ENCODE measurements at places on chromosomes 6 and 20.

DNA sequence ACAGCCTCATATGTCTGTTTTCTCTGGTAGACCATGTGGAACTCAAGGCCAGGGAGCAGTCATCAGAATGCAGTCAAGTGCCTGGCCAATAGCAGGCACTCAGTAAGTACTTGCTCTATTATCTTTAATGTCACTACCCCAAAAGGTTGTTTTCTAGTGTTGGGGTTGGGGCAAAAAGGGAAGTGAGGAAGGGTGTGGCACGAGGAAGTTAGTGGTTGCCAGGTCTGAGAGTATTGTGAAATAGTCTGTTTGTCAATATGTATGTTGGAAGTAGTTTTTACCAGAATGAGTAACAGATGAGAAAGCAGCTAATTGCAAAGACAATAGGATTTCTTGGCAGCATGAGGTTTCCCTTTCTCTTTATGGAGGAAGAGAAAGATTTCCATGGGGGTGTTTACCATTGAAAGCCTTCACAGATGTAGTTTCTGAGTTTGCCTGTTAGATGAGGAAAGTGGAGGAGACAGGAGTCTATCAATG, 59.5 kb upstream of the ARMH2 start:
- DNase-seq: no peak

GRCh38 chr20:18702736-18703135, 110.8 kb upstream of the SCP2D1 start:
- no peak for DNase-seq

DNA sequence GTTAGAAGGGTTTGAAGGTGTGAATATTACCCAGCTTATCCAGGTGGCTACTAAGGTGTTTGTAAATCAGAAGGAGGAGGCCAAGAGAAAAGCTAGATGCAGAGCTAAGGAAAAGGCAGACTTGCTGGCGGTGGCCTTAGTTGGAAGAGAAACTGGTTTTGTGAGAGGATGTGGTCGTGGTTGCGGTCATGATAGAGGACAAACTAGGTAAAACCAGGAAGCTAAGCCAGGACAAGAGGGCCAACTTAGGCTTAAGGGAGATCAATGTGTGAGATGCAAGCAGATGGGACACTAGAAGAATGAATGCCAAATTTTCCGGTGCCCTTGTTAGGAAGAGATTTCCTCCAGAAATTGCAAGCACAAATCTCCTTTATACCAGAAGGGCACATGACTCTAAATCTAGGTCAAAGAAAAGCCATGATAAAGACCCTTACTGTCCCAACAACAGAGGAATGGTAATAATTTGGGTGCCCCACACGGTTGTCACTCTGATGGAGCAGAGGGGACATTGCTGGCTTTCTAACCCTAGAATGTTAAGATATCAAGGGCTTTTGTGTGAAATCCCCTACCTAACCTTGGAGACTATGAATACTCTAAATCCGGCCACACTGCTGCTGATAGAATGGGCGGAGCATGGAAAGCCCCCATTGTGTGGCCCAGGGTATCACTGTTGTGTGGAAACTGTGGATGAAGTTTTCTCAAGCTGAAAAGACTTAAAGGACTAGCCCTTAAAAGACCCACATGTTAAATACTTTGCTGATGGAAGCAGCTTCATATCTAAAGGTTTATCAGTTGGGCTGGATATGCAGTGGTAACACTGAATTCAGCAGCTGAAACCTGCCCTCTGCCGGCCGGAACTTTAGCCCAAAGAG, 7.8 kb downstream of the IL22RA2 start:
- DNase-seq: no peak

GRCh38 chr20:17854307-17854903, 114.2 kb downstream of the SNX5 start:
- DNase-seq: no peak

- no peak for DNase-seq
These were observed 359.4 kb downstream of the CD83 start for GRCh38 chr6:14476793-14477531.

DNA sequence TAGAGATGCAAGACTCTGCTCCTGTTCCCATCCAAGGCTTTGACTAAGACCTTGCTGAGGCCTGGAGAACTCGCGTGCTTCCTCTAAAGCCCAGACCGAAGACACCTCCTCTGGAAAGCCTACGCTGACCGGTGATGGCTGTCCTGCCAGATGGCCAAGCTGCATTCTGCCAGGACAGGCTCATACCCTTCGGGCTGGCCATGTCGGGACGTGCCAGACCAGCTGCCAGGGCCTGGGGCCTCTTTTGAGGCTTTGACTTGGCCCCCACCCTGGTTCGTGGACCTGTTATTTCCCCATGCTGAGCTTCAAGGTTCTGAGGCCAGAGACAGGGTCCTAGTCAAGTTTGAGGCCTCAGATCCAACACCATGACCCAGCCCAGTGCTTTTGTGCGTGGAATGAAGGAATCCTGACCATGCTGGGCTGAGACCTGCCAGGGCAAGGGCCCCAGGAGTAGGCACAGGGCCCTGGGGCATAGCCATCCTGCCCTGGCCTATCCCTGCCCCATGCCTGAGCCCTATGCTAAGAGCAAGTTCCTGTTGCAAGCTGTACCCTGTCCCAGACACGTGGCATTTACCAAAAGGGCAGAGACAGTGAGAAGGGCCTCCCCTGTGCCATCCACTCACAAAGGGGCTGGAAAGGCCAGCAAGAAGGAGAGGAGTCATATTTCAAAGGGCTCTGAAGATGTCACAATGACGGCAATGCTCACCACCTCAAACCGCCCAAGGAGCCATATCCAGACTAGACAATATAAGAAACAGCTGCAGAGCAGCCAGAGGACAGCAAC, 42.8 kb downstream of the MRPL14 start:
- no peak for DNase-seq

GRCh38 chr6:96162711-96163120, 146.9 kb downstream of the FUT9 start:
- no peak for DNase-seq

GRCh38 chr20:4088766-4089165, 73.4 kb upstream of the RNF24 start:
- no peak for DNase-seq

GRCh38 chr6:82870582-82871172, 195.0 kb downstream of the UBE3D start:
- DNase-seq: no peak
